ENCODE measurements at places on chromosomes 12 and 14.
A peak's percentile ranks its signal among the peaks of the same experiment; 100 is the strongest.

- DNase-seq = no peak
Measured at GRCh38 chr14:95707327-95707726, 6.6 kb downstream of the TCL1A start.

DNA sequence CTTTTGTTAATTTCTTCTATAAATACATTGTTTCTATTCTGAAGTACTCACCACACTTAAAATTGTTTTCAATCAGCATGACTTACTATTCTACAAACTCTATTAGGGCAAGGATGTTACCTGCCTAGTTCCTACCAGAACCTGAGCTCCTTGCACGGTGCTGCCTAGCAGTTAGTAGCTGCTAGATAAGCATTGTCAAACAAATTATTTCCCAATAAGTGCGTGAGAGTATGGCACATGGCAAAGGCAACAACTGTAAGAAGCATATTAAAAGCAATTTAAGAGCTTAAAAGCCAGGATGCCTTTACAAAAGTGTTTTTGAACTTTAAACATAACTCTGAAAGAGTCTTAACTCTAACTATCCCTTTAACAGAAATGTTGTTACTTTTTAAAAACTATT, 8.2 kb upstream of the LYZ start:
- DNase-seq = no peak

DNA sequence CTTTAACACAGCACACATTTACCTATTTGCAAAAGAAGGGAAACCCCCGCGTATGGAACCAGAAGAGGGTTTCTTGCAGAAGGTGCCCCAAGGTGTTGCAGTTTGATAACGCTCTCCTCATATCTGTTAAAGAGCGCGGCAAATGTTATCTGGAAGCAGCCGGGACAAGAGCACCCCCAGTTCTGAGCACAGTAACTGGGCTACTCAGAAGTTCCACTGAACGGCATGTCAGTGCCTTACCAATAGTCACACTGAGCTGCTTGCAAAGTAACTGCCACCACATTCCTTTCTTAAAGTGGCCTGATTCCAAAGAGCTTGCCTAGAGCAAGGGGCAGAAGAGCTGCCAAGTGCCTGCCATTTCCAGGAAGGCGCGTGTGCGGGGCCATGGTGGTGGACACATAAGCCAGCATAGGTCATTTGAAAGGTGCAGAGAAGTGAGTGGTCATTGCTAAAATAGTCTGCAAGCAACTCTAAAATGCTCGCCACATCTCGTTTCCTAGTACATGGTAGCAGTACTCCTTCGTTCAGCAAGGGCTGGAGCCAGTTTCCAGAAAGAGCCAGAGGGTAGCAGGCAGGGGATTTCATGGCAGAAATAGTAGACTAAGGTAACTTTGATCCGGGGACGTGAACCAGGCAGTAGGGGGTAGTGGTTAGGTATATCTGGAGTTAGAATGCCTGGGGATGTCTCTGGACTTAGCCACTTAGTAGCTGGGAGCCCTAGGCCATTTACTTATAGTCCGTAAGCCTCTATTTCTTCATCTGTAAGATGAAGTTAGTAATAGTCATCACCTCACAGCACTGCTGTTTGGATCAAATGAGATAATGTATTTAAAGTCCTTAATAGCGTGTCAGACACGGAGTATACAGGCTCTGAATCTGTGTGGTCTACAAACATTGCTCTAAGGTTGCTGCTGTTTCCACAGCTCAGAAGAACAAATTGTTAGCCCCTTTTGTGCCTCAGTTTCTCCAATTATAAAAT, 37.6 kb downstream of the SPTB start:
- DNase-seq = no peak

DNA sequence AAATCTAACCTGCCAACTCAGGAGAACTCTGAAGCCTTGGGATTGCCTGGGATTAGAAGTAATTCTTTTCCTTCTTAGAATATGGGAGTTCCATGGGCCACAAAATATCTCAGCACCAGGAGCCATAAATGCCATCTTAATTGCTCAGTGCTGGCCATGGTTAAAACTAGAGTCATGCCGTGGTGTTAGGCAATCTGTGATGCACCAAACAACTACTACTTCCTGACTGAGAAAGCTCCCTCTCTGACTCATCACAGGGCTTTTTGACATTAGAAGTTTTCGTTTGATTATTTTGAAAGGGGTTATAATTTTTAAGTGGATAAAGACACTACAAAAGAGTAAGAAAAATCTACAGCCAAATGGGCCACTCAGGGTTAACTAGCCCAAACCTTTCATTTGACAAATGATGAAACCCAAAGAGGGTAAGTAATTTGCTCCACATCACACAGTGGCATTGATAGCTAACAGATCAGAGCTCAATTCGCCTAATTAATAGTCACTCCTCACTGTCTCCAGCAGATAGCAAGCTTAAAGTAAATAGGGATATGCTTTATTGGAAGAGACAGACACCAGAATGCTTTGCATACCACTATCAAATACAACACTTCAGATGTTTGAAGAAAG, 377.3 kb downstream of the EMP1 start:
- no peak for DNase-seq

DNA sequence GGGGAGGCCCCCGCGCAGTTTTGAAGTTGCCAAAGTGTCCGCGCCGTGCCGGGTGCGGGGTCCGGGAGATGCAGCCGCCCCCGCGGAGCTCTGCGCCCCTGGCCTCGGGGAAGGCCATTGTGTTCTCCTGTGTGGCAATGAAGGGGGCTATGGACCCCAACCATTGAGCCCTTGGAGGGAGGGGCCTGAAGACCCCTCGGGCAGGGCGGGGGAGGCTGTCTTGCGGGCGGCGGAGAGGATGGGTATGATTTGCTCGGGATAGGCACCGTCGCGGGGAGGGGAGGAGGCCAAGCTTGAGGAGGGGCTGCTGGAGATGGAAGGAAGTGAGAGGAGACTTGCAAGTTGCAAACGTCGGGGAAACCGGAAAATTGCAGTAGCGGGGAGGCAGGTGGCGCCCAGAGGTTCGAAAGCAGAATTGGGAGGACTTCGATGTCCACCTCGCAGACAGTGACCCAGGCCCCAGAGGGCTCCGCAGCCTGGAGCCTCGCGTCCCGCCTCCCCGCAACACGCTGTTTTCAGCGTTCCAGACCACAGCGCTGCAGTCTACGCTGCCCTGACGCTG, 25.4 kb downstream of the BCL11B start:
- DNase-seq = no peak

- no peak for DNase-seq
Measured at GRCh38 chr14:95045836-95046430, 111.4 kb downstream of the DICER1 start.

DNA sequence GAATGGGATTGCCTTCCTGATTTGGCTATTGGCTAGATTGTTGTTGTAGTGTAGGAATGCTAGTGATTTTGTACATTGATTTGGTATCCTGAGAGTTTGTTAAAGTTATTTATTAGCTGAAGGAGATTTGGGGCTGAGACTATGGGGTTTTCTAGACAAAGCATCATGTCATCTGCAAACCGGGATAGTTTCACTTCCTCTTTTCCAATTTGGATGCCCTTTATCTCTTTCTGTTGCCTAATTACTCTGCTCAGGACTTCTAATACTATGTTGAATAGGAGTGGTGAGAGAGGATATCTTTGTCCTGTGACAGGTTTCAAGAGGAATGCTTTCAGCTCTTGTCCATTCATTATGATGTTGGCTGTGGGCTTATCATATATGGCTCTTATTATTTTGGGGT, 265.7 kb upstream of the MGAT4C start:
- DNase-seq = no peak

GRCh38 chr12:94603434-94604365, 46.7 kb downstream of the TMCC3 start:
- peak; percentile 7 for DNase-seq

DNA sequence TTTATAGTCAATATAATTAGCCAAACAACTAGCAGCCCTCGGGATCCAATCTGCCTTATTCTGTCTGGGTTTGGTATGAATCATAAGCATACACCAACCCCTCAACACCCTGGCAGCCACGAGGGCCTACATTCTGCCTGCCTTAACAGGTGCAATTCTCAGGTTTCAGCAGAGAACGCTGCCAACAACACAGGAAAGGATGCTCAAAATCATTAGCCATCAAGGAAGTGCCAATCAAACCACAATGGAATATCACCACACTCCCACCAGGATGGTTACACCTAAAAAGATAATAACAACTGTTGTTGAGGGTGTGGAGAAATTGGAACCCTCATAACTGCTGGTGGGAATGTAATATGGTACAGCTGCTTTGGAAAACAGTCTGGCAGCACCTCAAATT, 122.8 kb downstream of the TTC7B start:
- no peak for DNase-seq

GRCh38 chr12:48969833-48970701, 1.5 kb downstream of the WNT10B start:
- no peak for DNase-seq

DNA sequence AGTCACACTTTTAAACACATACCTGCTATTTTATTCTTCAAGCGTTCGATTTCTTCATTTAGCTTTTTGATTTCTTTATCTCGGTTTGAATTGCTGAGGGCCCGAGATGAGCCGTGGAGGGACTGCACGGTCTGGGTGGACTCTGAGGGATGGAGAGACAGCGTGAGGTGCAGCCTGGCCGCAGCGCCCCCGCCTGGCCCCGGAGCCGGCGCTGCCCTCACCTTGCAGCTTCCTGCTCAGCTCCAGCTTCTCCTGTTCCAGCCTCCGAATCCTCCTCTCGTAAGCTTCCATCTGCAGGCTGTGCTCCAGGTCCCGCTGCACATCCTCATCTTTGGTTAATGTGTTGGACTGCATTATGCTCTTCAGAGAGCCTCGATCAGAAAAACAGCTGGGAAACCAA, 53.2 kb downstream of the AMN start:
- no peak for DNase-seq

DNA sequence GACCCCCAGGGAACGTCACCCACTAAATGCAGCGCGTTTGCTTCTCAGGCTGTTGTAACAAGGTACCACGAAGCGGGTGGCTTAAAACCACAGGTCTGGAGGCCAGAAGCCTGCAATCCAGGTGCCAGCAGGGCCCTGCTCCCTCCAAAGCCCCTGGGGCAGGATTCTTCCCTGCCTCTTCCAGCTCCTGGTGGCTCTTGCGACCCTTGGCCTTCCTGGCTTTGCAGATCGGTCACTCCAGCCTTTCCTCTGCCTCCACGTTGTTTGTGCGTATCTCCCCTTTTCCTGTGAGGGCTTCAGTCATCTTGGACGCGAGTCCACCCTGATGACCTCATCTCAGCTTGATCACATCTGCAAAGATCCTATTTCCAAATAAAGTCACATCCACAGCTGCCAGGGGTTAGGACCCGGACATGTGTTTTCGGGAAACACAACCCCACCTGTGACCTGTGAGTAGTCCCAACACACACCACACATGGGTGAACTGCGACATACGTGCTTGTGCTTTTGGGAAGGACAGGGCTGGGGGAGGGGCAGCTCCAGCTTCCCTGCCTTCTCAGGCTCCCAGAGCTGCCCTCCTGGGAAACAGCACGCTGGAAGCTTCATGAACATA, 114.5 kb upstream of the NCOR2 start:
- DNase-seq = no peak

DNA sequence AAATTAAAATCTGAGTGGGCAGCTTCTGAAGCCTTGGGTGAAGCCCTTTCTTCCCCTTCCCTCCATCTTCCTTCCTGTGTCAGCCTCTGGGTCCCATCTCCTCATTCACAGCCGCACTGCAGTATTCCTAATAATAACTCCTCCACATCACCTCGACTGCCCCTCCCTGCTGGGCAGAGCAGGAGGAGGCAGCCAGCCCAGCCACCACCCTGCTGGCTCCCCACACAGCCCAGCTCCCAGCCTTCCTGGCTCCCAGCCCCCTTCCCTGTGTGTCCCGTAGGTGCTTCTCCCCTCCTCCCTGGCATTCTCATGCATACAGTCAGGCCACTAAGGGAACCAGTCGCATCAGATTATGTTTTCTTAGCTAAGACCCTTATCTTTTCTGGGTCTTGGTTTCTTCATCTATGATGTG, 3.7 kb downstream of the IFFO1 start:
- DNase-seq = no peak

DNA sequence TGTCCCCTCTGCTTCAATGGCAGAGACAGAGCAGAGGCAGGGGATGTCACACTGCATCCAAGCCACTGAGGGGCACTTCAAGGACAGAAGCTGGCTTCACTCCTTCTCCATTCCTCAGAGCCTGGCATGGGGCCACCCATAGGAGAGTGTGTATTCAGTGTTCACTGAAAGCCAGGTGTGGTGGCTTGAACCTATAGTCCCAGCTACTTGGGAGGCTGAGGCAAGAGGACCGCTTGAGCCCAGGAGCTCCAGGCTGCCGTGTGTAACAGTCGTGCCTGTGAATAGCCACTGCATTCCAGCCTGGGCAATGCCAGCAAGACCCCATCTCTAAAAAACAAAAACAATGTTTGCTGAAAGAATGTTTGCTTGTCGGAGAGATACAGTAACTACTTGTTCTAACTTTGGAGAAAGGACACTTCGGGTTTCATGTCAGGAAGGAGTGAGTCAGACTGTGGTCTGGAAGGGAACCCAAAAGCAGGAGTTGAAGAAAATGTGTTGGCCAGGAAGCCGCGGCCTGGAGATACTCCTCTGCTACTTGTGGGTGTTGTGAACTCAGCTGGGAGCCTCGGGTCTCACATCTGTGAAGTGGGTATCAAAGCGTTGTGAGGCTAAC, 43.4 kb downstream of the ELK3 start:
- peak; percentile 14 for DNase-seq

DNA sequence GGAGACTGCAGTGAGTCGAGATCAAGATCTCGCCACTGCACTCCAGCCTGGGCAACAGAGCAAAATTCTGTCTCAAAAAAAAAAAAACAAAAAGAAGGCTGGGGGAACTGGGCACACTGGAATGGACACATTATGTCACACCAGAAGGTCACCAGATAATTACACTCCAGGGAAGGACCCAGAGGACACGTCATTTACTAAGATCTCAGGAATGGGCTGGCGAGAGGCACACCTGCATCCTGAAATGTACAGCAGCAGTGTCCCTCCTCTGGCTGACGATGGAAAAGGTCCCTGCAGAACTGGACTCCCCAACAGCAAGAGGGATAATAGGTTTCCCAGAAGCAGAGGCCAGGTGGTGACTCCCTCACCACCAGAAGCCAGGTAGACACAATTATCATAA, 243.5 kb downstream of the BCL11B start:
- DNase-seq = no peak

DNA sequence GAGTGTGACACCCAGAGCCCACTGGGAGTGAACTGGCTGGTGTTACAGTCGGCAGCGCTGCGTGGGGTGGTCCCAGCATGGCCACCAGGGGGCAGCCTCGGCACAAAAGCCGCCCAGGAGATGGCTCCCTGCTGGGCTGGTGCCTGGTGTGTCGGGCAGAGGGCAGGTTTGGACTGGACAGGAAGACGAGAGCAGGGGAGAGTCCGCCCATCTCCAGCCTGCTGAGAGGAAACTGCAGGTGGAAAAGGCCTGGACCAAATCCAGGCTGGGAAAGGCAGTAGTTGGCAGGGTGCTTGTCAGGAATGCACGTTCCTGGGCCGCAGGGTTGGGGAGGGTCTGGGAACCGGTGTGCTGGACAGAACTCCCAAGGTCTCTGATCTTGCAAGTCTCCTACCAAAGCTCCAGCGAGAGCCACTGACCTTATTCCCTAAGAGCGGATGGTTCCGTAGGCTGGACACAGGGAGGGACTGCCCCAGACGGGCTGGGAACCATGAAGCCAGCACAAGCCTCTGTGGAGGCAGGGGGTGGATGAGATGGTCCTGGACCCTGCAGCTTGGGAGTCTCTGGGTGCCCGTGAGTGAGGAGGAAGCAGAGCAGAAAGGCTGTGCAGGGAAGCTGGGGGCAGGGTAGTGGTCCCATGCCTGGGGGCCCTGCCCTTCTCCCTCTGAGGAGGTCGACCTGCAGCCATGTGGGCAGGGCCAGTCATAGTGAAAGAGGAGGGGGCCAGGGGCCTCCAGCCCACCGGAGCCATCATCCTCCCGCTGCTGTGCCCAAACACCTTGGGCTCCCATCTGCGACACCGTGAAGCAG, 1.8 kb downstream of the AHNAK2 start:
- DNase-seq = peak; percentile 79

All from stimulated activated CD8-positive, alpha-beta memory T cell treated with anti-CD3 and anti-CD28 coated beads, Interleukin-4, amount 100 ng/mL, for 4 hours (primary cell).